ENCODE measurements at places on chromosomes 5 and 9.

- no peak for DNase-seq
Observed at GRCh38 chr5:159224471-159224870, 15.1 kb upstream of the RNF145 start.

- no peak for DNase-seq
Observed at GRCh38 chr9:8085986-8086385, 286.4 kb upstream of the DMAC1 start.

DNA sequence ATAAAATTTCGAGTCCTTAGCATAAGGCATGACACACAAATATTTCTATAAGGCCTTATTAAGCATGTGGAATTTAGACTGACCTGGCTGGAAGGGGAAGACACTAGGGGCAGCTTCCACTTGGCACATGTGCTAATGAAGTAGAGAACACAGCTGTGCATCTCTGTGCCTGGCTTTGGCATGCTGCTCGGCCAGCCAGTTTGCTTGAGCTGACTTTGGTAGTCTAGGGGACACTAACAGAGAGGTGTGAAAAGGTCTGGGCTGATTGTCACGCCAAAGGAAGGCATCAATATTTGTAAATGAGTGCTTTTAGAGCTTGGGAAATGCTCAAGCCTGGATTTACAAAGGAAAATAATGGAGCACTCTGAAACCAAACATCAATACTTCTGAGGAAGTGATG is 723.7 kb downstream of the PRELID2 start:
- no peak for DNase-seq

- DNase-seq = no peak
Observed at GRCh38 chr5:142152384-142152732, 43.8 kb downstream of the NDFIP1 start.

Measured in naive thymus-derived CD8-positive, alpha-beta T cell (primary cell).